Articular chondrocyte of knee joint (primary cell): ENCODE measurements at places on chromosomes 3 and 15. TPM values are rescaled to one million over a fixed set of nuclear protein-coding genes. Genes with fewer than 3 reads are reported as not detected.

GCNT3 gene
- total RNA-seq = 5.1 and 5.8 TPM in 2 replicates

CISH gene
- total RNA-seq = 0.76 and 1.3 TPM in 2 replicates

KCNAB1 gene
- total RNA-seq = 1.0 and 1.2 TPM in 2 replicates

SLC9A9 gene
- 23.5 and 24.3 TPM in 2 replicates for total RNA-seq

SHC4 gene
- total RNA-seq = 2.5 and 2.7 TPM in 2 replicates

GALNT15 gene
- 26.9 and 54.3 TPM in 2 replicates for total RNA-seq

SKOR1 gene
- 0.11 and 0.13 TPM in 2 replicates for total RNA-seq

LRRK1 gene
- total RNA-seq = 15.5 and 16.2 TPM in 2 replicates

SLC28A1 gene
- total RNA-seq = not detected in 2 replicates

RPS27L gene
- total RNA-seq = 190 and 267 TPM in 2 replicates

EHD4 gene
- total RNA-seq = 14.4 and 14.5 TPM in 2 replicates

ACTC1 gene
- 0.78 and 1.2 TPM in 2 replicates for total RNA-seq

PCOLCE2 gene
- 102 and 124 TPM in 2 replicates for total RNA-seq

RAB6B gene
- total RNA-seq = 0.65 and 0.78 TPM in 2 replicates

PRSS50 gene
- under 0.01 TPM in 1 of 2 replicates, not detected in the other for total RNA-seq

PRTG gene
- total RNA-seq = 3.0 and 3.4 TPM in 2 replicates

MYNN gene
- 24.6 and 27.6 TPM in 2 replicates for total RNA-seq

LEKR1 gene
- total RNA-seq = 1.2 and 3.1 TPM in 2 replicates

ANKRD34C gene
- total RNA-seq = not detected in 2 replicates

ERICH6 gene
- total RNA-seq = 0.39 TPM in 1 of 2 replicates, not detected in the other

TMEM202 gene
- total RNA-seq = not detected in 2 replicates

RASGRF1 gene
- not detected in 2 replicates for total RNA-seq

CCDC13 gene
- 0.91 and 0.97 TPM in 2 replicates for total RNA-seq

CHRD gene
- 1.7 and 4.7 TPM in 2 replicates for total RNA-seq

GABRR3 gene
- not detected in 2 replicates for total RNA-seq
